ENCODE measurements at places on chromosomes 4 and X.
A peak's percentile ranks its signal among the peaks of the same experiment; 100 is the strongest.

DNA sequence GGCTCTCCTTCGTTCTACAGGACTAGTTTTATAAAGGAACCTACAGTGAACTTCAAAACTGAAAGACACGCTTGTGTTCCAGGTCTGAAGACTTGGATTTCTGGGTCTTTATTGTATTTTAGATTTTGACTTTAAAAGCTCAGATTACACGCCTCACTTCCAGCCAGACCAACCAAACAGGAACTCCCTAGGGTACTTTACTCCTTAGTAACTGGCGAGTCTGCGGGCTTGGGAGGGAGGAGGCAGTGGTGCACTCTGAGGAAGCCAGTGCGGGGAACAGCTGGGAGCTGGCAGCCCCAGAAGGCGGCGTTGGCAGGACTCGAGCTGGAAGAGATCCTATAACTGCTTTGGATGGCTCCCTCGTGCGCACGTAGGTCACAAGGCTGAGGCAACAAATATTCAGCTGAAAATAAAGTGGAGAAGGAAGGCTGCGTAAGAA lies 391 bp upstream of the PHKA1 start:
- H3K4me3 ChIP-seq = peak overlapping the region; percentile 85
- peaks cover 6% of the 10 kb centered on the region for H3K36me3 ChIP-seq
- peak overlapping the region; percentile 95 for H3K27ac ChIP-seq
- H3K27me3 ChIP-seq = peaks cover 3% of the 10 kb centered on the region
- H3K4me1 ChIP-seq = peaks cover 28% of the 10 kb centered on the region

DNA sequence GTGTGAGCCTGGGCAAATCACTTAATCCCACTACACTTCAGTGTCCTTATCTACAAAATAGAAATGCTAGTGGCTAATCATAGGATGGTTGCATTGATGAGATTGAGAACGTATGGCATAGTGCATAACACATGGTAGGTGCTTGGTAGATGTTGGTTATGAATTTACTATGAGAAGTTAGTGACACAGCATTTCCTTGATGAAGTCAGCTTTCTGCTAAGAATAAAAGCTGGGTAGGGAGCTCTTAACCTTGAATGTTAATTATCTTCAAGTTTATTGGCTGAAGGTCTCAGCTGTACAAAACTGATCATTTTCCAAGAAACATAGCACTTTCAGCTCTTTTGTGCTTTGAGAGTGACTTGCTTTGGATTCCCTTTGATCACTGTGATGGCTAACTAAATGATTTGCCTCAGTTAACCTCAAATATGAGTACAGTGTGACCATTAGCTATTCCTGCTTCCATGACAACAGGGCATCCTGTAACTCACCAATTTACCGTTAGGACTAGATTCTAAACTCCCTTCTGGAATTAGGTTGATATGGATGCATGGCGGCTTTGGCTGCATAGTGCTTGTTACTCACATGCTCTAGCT lies 17.8 kb downstream of the PDK3 start:
- no peak for DNase-seq
- no peaks in the 10 kb centered on the region for H3K27me3 ChIP-seq
- peaks cover 76% of the 10 kb centered on the region for H3K36me3 ChIP-seq
- H3K4me1 ChIP-seq = peaks cover 10% of the 10 kb centered on the region
- no peak overlapping the region for H3K4me3 ChIP-seq
- H3K27ac ChIP-seq = no peak overlapping the region

GRCh38 chr4:177051473-177052060 lies 258.1 kb upstream of the NEIL3 start:
- H3K4me3 ChIP-seq = no peak overlapping the region
- peaks cover 4% of the 10 kb centered on the region for H3K27me3 ChIP-seq
- H3K4me1 ChIP-seq = no peaks in the 10 kb centered on the region
- peak; percentile 29 for DNase-seq
- no peak overlapping the region for H3K27ac ChIP-seq
- H3K36me3 ChIP-seq = no peaks in the 10 kb centered on the region

DNA sequence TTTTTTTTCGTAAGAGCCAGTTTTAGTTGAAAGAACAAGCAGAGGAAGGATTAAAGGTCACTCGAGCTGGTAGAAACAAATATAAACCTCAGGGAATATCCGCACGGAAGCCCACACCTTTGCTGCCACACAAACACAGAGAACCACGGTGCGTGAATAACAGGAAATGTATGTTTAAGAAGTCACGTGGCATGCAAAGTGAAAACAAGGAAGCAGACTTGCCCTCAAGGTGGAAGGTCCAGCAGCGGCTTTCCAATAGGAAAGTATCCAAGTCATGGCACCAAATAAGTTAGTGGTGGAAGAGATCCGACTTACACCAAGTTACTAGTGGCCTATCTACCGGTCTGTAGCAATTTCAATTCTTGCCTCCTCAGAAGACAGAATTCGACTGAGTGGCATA lies 215.5 kb downstream of the HHIP start:
- H3K4me1 ChIP-seq = no peaks in the 10 kb centered on the region
- peaks cover 5% of the 10 kb centered on the region for H3K36me3 ChIP-seq
- DNase-seq = no peak

GRCh38 chrX:40074080-40074958 lies 23.4 kb downstream of the BCOR start:
- DNase-seq = no peak
- H3K4me3 ChIP-seq = no peak overlapping the region
- H3K27ac ChIP-seq = no peak overlapping the region
- peaks cover 70% of the 10 kb centered on the region for H3K36me3 ChIP-seq
- H3K27me3 ChIP-seq = peaks cover 9% of the 10 kb centered on the region
- H3K4me1 ChIP-seq = peaks cover 37% of the 10 kb centered on the region

- H3K27me3 ChIP-seq = peaks cover 100% of the 10 kb centered on the region
- no peak overlapping the region for H3K27ac ChIP-seq
- H3K4me1 ChIP-seq = peaks cover 14% of the 10 kb centered on the region
- no peak overlapping the region for H3K4me3 ChIP-seq
- no peaks in the 10 kb centered on the region for H3K36me3 ChIP-seq
Measured at GRCh38 chr4:146633471-146633800, 5.3 kb upstream of the POU4F2 start.

DNA sequence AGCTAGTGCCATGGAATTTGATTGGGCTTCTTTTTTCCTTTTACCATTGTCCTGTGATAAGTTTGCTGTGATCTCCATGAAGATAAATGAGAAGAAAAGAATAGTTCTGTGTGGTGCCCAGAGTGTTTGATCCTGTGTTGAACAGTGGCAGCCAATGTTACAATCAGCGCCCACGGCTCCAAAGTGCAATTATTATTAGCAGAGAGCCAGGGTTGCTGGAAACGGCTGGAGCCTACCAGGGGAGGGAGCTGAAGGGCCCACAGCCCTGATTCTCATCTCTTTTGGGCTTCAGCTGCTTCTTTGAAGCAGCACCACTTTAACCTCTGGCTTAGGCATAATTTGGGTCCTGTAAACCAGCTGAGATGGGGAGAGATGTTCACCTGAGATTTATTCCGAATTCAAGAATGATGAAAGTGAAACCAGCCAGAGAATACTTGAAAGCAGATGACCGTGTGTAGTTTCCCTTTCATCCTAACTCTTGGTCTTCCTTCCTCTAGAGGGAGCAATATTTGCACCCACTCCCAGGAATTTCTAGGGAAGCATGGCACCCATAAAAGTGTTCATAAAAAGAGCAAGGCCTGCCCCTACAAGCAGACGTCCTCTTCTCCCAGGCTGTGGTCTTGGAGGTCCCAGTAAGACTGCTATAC lies 298.3 kb downstream of the EVC2 start:
- H3K27me3 ChIP-seq = peaks cover 12% of the 10 kb centered on the region
- DNase-seq = no peak
- peaks cover 5% of the 10 kb centered on the region for H3K36me3 ChIP-seq

DNA sequence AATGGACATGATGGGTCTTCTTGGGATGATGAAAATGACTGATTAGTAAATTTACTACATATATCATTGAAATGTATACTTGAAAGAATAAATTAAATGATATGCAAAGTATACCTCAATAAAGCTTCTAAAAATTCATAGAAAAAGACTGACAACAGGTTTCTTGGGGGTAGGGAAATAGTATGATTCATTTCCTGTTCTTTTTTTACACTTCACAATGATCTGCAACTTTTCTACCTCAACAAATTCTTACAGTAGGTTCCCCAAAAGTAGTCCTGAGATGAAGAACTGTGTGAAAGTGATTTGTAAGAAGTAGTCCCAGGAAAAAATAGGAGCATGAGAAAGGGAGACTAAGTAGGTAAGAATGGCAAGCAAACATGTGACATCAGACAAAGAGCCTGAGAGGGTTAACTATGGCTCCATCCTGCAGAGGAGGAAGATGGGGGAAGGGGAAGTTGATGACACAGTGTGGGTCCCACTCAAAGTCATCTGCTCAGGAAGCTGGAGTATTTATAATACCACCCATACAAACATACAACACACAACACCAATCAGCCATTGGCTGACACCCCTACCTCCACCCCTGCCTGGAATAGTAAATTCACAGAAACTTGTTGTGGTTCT lies 73.9 kb downstream of the ARHGAP6 start:
- DNase-seq = no peak
- H3K36me3 ChIP-seq = no peaks in the 10 kb centered on the region
- no peak overlapping the region for H3K4me3 ChIP-seq
- H3K27me3 ChIP-seq = peaks cover 4% of the 10 kb centered on the region
- H3K27ac ChIP-seq = no peak overlapping the region

- H3K36me3 ChIP-seq = no peaks in the 10 kb centered on the region
- no peaks in the 10 kb centered on the region for H3K27me3 ChIP-seq
- H3K4me3 ChIP-seq = no peak overlapping the region
- no peaks in the 10 kb centered on the region for H3K4me1 ChIP-seq
- no peak overlapping the region for H3K27ac ChIP-seq
- DNase-seq = no peak
Measured at GRCh38 chrX:37332987-37333658, 16.0 kb upstream of the PRRG1 start.

- no peak for DNase-seq
- H3K27me3 ChIP-seq = peaks cover 21% of the 10 kb centered on the region
- no peaks in the 10 kb centered on the region for H3K36me3 ChIP-seq
- H3K4me3 ChIP-seq = peak overlapping the region; percentile 97
- H3K4me1 ChIP-seq = peaks cover 77% of the 10 kb centered on the region
Measured at GRCh38 chr4:139557556-139558110, 1.6 kb upstream of the SETD7 start.

DNA sequence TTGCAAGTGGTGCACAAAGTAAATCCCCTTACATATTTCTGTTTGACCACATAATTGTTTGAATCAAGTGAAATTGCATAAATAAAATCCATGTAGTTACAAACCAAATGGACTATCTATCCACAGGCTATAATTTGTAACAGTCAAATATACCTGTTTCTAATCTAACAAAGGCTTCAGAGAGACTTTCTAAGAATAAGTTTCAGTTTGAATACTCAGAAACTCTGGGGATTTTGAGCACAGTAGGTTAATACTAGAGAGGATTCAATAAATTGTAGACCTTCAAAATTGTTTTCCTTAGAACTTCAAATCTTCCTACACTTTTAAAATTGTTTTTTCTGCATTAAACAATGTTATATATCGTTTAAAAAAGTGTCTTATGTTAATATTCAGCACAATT lies 1250.1 kb downstream of the NLGN4X start:
- no peak for DNase-seq
- no peak overlapping the region for H3K27ac ChIP-seq
- H3K27me3 ChIP-seq = peaks cover 3% of the 10 kb centered on the region
- H3K4me1 ChIP-seq = no peaks in the 10 kb centered on the region
- no peaks in the 10 kb centered on the region for H3K36me3 ChIP-seq

DNA sequence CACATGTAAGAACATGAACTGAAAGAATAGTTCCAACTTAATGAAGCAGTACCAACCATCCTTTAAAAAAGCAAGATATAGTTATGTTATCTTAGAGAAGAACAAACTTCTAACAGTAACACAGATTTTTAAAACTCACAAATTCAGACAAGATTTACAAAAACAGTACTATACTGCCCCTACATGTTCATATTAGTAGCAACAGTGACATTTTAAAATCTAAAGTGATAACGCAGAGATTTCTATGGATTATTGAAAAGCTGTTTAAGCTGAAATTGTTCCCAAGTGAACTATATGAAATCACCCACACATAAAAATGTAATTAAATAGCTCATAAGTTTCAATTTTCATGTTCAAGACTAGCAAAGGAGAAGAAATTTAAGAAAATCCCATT lies 166.0 kb downstream of the FBXW7 start:
- H3K36me3 ChIP-seq = peaks cover 14% of the 10 kb centered on the region
- DNase-seq = no peak
- no peak overlapping the region for H3K27ac ChIP-seq
- no peak overlapping the region for H3K4me3 ChIP-seq
- H3K4me1 ChIP-seq = no peaks in the 10 kb centered on the region
- peaks cover 3% of the 10 kb centered on the region for H3K27me3 ChIP-seq

GRCh38 chrX:149213264-149213663 lies 291.8 kb downstream of the IDS start:
- no peaks in the 10 kb centered on the region for H3K27me3 ChIP-seq
- H3K4me1 ChIP-seq = peaks cover 20% of the 10 kb centered on the region
- no peak overlapping the region for H3K27ac ChIP-seq
- no peak overlapping the region for H3K4me3 ChIP-seq
- H3K36me3 ChIP-seq = peaks cover 13% of the 10 kb centered on the region

DNA sequence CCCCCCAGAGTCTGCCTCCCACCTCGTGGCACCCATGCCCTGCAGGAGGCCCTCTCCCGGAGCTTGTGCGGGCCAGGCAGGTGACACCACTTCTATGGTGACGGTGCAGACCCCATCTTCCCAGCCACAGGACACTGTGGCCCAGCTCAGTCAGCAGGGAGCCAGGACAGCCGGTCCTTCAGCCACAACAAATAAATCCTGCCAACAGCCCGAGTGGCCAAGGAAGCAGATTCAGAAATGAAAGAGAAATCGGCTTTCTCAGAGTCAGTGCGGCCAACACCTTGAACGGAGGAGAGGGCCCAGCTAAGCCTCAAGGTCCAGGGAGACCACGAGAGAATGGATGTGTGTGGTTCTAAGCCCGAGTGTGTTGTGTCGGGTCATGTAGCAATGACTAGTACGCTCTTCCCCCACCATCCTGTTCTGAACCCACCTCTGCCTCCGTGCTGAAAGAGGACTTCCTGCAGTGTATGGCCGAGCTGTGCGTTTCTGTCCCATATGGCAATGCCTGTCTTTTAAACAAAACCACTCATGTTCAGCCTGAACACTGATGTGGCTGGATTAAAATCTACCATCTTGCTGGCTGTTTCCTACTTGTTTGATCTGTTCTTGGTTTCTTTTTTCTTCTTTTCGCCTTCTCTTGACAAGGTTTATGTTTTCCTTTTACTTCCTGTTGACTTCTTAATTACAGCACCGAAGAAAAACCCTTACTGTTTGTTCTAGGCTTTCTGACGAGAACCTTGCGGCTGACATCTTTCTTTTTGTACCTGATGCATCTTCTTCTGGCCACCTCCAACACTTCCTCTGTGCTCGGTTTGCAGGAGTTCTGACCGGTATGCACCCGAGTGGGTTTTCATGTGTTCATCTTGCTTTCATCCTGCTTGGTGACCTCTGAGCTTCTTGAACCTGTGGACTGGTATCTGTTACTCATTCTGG lies 53.1 kb downstream of the GAK start:
- peak overlapping the region; percentile 1 for H3K27ac ChIP-seq
- peaks cover 35% of the 10 kb centered on the region for H3K36me3 ChIP-seq
- no peak for DNase-seq
- no peaks in the 10 kb centered on the region for H3K4me1 ChIP-seq
- H3K4me3 ChIP-seq = no peak overlapping the region
